ENCODE measurements at places on chromosomes 16 and 17.
A peak's percentile ranks its signal among the peaks of the same experiment; 100 is the strongest.

GRCh38 chr17:32156656-32157055, 14.4 kb downstream of the RHOT1 start:
- DNase-seq, result no peak

GRCh38 chr17:40310882-40311391, 2.0 kb downstream of the RARA start:
- no peak for DNase-seq

GRCh38 chr17:45146890-45147580, 1.2 kb upstream of the HEXIM1 start:
- no peak for DNase-seq

DNA sequence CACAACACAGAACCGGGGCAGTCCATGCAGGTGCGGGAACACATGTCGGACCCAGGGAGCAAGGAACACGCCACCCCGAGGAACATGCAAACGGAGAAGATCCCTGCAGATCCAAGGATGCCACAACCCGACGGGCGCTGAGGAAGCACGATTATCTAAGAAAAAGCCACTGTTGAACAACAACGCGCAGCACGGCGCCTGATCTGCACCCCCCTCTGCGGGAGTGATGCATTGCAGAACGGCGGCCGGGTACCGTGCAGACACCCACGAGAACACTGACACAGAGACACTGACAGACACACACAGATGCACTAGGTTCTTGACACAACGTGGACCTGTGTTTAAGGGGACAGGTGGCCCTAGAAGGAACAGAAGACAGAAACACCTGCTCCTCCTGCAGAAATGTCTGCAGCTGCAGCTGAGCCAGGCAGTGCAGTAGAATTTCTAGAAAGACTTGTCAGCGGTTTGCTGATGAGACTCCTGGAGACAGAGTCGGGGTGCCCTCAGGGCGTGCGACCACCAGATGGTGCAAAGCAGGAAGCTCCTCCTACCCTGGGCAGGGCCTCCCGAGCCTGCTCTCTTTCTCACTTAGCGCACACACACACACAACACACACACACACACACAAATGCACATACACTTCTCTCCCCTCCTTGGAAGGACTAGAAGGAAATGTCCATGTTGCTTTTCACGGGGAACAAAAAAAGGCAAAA, 7.5 kb downstream of the NPTX1 start:
- no peak for DNase-seq

GRCh38 chr17:4492721-4493561, 5.7 kb upstream of the SPNS2 start:
- no peak for DNase-seq

GRCh38 chr16:3961449-3961849, 80.9 kb upstream of the CREBBP start:
- DNase-seq, result no peak

DNA sequence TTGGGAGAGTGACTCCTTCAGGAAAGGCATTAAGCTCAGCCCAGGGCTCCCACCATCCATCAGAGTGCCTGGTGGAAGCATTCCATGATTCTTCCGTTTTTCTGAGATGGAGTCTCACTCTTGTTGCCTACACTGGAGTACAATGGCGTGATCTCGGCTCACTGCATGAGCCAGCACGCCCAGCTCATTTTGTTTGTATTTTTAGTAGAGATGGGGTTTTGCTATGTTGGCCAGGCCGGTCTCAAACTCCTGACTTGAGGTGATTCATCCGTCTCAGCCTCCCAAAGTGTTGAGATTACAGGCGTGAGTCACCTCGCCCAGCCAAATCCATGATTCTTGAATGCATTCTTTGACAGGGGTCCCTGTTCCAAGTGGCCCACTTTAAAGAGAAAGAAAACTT, 23.1 kb downstream of the MIS12 start:
- no peak for DNase-seq

DNA sequence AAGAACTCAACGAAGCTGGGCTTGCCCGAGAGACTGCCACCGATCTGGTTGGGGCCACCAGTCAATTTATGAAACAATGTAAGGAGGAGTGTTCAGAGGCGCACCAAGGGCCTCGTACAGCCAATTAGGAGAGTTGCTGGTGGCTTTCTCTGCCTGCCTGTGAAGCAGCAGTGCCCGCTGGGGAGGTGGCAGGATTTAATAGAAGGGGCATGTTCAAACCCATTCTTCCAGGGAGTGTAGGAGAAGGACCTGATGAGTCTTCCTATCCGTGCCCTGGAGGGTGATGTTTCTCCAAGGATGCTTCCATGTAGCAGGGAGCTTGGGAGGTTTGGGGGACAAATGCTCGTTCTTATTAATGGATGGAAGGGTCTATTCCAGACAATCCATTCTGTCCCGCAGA, 178.4 kb downstream of the CCDC182 start:
- DNase-seq, result peak; percentile 76

GRCh38 chr17:39114723-39115122, 36.7 kb downstream of the PLXDC1 start:
- no peak for DNase-seq

DNA sequence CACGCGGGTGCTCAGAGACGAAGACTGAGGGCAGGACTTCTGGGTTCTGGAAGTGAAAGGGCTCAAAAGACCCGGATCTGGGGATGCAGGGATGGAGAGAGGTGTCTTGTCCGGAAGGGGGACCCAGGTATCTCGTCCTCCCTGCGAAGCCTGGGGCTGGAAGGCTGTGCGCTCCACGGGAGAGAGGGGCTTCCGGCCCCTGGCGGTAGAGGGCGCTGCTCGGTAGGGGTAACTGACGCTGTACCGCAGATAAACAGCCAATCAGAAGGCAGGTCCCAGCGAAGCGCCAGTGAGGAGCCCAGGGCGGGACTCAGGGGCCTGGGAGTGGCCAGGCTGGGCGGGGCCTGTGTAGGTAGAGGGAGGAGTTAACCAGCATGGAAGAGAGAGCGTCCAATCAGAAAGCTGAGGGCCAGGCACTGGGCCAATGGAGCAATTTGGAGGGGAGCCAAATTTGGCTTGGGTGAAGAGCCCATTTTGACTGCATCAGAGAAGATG, 804 bp downstream of the TGFB1I1 start:
- peak; percentile 73 for DNase-seq

DNA sequence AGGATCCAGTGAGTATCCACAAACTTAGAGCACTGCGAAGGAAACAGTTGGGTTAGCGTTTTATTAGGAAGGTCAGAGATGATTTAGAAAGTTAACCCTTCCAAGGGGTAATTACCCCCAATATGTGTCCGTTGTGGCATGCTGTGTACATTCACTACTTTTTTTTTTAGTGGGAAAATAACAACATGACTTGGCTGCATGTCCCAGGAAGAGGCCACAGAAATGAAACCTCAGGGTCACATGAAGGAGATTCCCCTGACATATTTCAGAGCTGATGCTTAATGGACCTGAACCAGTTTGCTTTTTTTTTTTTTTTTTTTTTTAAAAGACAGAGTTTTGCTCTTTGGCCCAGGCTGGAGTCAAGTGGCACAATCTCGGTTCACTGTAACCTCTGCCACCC, 167.5 kb downstream of the PRKCA start:
- no peak for DNase-seq

GRCh38 chr17:14545156-14545906, 244.4 kb downstream of the HS3ST3B1 start:
- no peak for DNase-seq

DNA sequence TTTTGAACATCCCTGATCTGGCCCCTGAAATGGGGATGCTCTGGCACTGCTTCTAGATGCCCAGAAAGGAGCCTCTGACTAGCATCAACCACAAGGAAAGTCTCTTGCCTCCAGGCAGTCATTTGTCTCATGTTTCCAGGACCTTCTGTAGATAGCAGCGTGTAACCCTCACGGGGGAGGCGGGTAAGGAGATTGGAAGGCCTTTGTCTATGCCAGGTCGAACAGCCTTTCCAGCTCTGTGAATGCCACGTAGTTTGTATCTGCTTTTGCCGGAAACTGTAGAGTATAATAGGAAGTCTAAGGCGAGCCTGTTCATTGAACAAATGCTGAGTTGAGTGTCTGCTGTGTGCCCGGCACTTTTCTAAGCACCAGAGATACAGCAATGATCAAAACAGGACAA, 43.9 kb upstream of the AQP8 start:
- no peak for DNase-seq

- no peak for DNase-seq
Observed at GRCh38 chr16:74165566-74166080, 131.0 kb upstream of the PSMD7 start.

DNA sequence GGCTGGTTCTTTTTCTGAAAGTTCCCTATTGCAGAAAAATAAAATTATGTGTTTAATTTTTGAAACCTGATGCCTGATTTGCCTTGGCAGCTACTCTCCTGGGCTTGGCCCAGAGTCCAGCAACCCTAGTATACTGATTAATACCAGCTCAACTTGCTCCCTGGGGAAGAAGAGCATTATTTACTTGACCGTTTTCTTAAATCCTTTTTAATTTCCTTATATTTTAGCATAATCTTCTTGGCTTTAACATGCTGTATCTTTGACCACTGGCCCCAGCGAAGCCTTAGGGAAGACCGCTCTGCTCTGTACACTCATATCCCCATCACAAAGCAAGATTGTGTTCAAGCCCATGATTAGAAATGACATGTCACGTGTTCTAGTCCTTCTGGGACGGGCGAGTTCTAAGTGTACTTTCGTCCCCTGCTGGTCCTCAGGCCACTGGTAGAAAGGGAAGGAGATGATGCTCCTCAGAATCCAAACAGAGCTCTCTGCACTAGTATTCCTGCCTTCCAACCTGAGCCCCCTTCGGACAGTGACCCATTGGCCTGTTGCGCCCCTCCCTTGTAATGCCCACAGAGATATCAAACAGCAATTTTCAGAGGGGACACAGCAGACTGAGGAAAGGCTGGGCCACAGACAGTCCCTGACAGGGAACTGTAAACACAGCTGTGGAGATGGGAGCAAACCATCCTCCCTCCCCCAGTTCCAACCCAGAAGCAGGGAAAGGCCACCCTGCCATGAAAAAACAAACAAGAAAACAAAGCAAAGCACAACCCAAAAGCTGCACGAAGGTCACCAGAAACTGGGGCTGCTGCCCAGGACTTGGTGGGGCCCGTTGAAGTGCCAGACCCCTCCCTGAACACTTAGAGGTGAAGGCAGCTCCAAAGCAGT, 4.3 kb upstream of the EZH1 start:
- no peak for DNase-seq

DNA sequence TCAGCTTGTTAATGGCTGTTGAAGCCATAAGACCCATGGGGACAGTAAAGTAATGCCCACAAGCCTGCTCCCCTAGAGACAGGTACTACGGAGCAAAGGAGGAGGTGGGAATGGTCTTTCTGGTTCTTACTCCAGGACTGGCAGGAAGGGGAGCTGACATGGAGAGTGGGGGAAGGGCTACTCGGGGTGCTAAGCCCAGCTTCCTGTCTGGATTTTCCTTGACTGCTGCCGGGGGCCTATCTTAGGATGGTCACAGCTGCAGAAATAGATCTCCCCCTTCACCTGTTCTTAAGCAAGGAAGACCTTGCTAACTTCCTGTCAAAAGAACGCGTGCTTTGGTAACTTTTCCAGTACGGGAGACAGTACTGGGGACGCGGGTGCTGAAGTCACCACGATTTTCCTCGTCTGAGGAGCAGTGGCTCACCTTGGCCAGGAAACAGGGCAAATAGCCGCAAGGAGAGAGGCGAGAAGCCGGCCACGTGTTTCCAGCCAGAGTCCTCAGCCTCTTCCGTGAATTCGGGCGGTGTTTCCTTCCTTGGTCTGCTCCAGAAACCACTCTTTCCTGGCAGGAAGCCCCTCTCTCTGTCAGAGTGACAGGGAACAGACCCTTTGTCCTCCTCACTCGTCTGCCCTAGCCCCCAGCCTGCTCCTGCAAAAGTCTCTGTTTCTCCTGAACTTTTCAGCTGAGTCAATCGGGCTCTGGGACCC, 656 bp upstream of the PRR29 start:
- DNase-seq, result no peak

DNA sequence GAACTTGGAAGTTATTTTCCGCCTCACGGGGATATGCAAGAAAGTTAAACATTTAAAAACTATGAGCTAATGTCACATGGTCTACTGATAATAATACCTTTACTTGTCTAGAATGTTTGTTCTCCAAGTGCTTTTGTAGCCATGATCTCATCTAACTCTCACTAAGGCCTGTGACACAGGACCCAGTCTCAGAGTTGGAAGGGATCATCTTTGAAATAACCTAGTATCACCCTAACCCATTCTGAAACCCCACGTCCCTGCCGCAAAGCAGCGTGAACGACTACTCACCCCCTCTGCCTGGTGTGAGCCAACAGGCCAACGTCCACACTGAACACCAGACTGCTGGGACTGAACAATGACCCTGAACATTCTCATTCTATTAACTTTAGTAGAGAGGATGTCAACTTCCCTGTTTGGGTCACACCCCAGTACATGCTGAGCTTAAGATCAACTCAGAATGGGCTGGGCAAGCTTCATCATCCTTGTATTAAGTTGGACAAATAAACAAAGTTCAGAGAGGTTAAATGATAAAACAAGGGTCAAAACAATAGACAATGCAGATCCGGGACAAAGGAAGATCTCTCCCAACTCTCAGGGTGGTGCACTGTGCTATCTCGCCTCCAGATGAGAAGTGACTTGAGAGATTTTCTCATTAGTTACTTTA, 54.8 kb upstream of the BCAR1 start:
- DNase-seq, result no peak

DNA sequence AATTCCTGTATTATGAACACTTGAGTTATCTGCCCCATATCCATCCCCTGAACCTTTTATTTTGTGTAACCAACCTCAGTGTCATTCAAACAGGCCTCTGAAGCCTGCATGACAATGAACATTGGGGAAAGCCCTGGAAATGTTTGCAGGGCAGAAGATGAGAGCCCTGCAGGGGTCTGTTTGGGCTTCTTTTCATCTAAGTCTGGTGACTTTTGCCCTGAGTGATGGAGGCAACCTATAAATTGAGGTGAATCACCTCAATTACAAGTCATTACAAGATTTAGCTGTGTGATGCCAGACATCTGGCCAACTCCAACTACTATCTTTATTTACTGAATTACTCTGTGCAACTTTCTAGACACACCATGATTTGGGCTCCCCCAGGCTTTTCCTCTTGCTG, 189.2 kb downstream of the MAF start:
- no peak for DNase-seq

GRCh38 chr16:51405361-51405760, 254.3 kb upstream of the SALL1 start:
- DNase-seq, result no peak

DNA sequence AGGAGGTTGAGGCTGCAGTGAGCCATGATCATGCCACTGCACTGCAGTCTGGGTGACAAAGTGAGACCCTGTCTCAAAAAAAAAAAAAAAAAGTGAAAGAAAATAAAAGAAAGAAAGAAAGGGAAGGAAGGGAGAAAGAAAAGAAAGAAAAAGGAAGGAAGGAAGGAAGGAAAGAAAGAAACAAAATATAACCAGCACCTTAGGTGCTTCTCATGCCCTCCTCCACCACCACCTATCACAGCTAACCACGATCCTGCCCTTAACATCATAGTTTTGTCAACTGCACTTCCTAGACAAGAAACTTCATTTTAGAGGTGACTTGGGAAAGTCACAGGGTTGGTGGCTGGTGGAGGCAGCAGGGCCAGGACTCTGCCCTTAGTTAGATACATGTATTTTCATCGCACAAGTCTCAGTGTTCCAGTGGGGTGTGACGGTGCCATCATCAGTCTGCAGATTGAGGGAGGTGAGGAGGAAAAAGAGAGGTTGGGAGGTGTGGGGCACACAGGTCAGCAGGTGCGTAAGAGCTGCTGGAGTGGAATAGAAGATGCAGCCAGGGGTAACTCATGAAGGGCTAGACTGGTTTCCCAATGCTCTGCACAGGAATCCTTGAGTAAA, 10.0 kb downstream of the SUPT4H1 start:
- DNase-seq, result no peak
